ENCODE measurements at places on chromosomes 13 and 19. TPM values are rescaled to one million over a fixed set of nuclear protein-coding genes. Genes with fewer than 3 reads are reported as not detected.

DNA sequence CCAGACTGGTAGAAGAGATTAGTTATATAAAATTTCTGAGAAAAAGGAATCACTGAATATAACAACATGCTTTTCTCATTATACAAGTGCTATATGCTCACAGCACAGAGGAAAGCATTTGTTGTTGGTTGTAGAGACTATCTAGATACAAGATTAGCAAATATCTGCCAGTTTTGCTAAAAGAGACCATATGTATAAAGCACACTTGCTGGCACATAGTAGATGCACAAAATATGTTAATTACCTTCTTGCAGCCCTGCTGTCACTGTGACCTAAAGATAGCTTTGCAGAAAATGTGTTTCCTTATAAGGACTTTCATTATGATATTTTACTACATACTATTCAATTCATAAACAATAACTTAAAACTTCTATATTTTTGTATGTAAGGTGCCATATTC, 755.1 kb downstream of the PCDH9 start:
- no peak for DNase-seq

GRCh38 chr13:114249077-114249476, 14.4 kb downstream of the CDC16 start:
- no peak for DNase-seq

DNA sequence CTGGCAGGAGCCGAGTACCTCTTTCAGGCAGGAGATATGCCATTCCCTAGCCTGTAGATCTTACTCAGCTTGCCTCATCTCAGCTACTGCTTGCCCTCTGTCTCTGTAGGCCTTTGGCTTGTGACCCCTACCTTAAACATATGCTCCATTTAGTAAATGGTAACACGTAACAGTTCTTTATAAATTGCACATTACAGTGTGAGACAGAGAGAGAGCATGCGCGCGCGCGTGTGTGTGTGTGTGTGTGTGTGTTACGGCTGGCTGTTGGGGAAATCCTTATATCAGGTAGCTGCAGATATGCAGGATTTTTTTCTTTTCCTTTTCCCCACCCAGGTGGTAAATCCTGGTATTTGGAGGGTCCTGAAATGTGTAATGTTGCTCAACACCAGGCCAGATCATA, 4.2 kb downstream of the SPINT2 start:
- no peak for DNase-seq

GRCh38 chr19:19033426-19034203, at the start of the genes ARMC6 and SUGP2:
Gene ARMC6 (plus strand): TSS chr19:19033603. CDS start chr19:19034210, 607 bp downstream.
Gene SUGP2 (minus strand): TSS chr19:19033517. CDS start chr19:19031071, 2,446 bp downstream.
- peak; percentile 86 for DNase-seq

GRCh38 chr13:87889254-87889653, 218.1 kb downstream of the SLITRK5 start:
- no peak for DNase-seq

- DNase-seq: no peak
Observed at GRCh38 chr19:40584007-40584406, 7.3 kb downstream of the SHKBP1 start.

DNA sequence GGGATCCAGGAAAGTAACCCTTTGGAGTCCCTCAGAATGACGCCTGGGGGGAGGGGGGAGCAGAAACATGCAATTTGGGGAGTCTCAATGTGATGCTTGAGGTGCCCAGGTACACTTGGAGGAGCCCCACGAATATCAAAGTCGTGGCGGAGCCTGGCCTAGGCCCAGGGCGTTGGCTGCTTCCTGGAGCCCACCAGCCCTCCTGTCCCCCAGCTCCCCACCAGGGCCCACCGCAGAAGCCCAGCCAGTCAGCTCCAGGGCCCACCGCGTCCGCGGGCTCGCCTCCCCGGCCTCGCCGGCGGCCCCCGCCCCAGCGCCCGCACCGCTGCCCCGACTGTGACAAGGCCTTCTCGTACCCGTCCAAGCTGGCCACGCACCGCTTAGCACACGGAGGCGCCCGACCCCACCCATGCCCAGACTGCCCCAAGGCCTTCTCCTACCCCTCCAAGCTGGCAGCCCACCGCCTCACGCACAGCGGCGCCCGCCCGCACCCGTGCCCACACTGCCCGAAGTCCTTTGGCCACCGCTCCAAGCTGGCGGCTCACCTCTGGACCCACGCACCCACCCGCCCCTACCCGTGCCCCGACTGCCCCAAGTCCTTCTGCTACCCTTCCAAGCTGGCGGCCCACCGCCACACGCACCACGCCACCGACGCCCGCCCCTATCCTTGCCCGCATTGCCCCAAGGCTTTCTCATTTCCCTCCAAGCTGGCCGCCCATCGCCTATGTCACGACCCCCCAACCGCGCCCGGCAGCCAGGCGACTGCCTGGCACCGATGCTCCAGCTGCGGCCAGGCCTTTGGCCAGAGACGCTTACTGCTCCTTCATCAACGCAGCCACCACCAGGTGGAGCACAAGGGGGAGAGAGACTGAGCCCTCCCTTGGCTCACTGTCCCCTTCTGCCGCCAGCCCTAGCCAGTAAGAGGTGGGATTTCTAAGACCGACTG, 2.1 kb downstream of the ZNF575 start:
- DNase-seq: peak; percentile 79

- DNase-seq: no peak
Observed at GRCh38 chr19:54586397-54586796, 7.0 kb upstream of the LILRA1 start.

- DNase-seq: no peak
Observed at GRCh38 chr13:79810669-79811068, 329.7 kb downstream of the NDFIP2 start.

GRCh38 chr13:20709369-20709768, 5.9 kb downstream of the IL17D start:
- no peak for DNase-seq

GRCh38 chr19:14433554-14434501, 722 bp downstream of the PKN1 start:
- peak; percentile 55 for DNase-seq

DNA sequence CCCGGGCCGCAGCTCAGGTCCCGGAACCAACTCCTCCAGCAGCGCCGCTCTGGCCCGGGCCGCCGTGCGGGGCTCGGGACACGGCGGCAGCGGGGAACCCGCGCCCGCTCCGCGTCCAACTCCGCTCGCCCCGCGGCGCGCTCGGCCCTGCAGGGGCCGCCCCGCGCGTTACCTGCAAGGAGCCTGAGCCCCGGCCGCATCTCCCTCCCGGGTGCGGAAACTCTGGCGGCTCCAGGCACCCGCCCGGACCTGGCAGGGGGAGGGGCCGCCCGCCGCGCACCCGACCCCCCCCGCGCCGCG, at the start of gene TMTC4:
Gene TMTC4, minus strand, starts transcription at position 224 of the 300 bp plus-strand sequence. CDS start 4,433 bp downstream, outside the sequence.
- DNase-seq: no peak

DNA sequence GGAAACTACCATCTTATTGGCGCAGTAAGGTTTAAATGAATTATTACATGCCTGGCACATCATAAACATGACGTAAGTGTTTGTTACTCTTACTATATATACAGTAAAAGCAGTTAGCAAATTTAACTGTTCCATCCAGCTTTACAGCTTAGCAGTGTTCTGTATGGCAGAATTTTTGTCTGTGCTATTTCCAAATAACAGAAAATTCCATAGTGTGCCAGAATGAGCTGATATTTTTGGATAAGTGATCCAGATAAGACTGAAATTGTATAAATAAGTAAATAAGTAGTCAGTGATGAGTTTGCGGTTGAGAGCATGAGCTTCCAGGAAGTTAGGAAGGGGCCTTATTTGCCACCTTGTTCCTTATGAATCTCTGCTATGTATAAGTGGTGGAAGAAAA, 236.5 kb upstream of the SLC10A2 start:
- DNase-seq: no peak

- DNase-seq: no peak
Observed at GRCh38 chr13:52885141-52885540, 36.7 kb upstream of the PCDH8 start.

DNA sequence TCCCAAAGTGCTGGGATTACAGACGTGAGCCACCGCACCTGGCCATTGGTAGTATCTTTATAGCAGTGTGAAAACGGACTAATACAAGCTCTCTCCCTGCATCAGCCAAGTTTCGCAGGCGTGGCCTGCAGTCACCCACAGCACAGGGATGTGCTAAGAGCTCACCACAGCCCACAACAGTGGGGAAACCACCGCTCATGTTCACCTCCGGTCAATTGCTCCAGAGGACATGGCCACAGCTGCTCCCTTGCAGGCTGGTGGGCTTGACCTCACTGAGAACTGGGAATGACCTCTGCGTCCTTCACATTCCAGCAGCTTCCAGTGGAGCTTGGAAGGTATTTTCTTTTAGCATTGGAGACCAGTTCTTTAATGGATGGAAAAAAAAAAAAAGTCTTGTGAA, 156.4 kb downstream of the KCTD15 start:
- no peak for DNase-seq

The CLEC17A gene
- 0.12 TPM for polyA plus RNA-seq

The ZFP14 gene
- polyA plus RNA-seq: 5.9 TPM

The CAMSAP3 gene
- 1.4 TPM for polyA plus RNA-seq

The TPTE2 gene
- polyA plus RNA-seq: 0.18 TPM

The RFXANK gene
- polyA plus RNA-seq: 9.7 TPM

The ADM5 gene
- polyA plus RNA-seq: not detected

The C1QTNF9 gene
- 0.39 TPM for polyA plus RNA-seq

The FGF22 gene
- not detected for polyA plus RNA-seq
